ENCODE measurements at places on chromosomes 5 and 9. TPM values are rescaled to one million over a fixed set of nuclear protein-coding genes. Genes with fewer than 3 reads are reported as not detected.

PCDHA12 gene
- total RNA-seq = 6.6 TPM

- no peaks in the 10 kb centered on the region for H3K36me3 ChIP-seq
- H3K4me1 ChIP-seq = peaks cover 18% of the 10 kb centered on the region
- DNase-seq = no peak
- peak overlapping the region; percentile 88 for H3K4me3 ChIP-seq
- peaks cover 29% of the 10 kb centered on the region for H3K27me3 ChIP-seq
Measured at GRCh38 chr9:105693435-105694189, 729 bp upstream of the TMEM38B start.

- peaks cover 96% of the 10 kb centered on the region for H3K4me1 ChIP-seq
- no peak overlapping the region for H3K4me3 ChIP-seq
- peaks cover 6% of the 10 kb centered on the region for H3K36me3 ChIP-seq
- H3K27ac ChIP-seq = peak overlapping the region; percentile 81
- DNase-seq = no peak
Measured at GRCh38 chr5:132467287-132467984, 23.1 kb downstream of the IRF1 start.

DNA sequence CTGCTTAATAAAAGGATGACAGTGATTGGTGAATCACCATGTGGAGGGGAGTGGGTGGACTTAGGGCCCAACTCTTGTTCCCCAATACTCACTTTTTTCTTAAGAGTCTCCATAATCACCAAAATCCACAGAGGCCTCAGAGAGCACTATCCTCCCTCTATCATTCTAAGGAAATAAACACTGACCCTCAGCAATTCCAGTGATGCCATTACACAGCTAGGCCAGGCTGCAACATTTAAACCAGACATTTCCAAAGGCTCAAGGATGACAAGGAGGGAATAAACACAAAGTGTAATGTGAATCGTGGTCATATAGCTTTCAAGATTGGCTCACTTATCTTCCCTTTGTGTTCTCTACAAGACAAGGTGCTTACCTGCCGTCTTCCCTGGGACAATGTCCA, 2.4 kb upstream of the ARSI start:
- DNase-seq = no peak
- H3K27me3 ChIP-seq = peaks cover 25% of the 10 kb centered on the region
- peak overlapping the region; percentile 65 for H3K27ac ChIP-seq
- peaks cover 23% of the 10 kb centered on the region for H3K4me1 ChIP-seq
- H3K36me3 ChIP-seq = no peaks in the 10 kb centered on the region

DNA sequence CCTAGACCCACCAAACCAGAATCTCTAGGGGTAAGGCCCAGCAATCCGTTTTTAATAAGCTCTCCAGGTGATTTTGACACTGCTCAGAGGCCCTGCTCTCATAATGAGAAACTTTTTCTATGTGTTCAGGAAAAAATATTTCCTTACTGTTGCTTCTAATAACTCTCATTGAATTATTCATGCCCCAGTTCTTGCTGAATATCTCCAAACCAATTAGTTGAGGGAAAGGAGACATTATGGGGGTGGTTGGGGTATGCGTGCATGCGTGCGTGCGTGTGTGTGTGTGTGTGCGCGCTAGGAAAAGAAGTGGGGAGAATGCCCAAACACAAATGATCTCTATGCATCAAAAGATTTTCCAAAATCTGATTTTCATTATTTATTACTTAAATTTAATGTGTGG, 411.4 kb downstream of the PIK3R1 start:
- no peaks in the 10 kb centered on the region for H3K27me3 ChIP-seq
- DNase-seq = no peak
- H3K4me1 ChIP-seq = no peaks in the 10 kb centered on the region
- no peak overlapping the region for H3K27ac ChIP-seq
- H3K4me3 ChIP-seq = no peak overlapping the region

DNA sequence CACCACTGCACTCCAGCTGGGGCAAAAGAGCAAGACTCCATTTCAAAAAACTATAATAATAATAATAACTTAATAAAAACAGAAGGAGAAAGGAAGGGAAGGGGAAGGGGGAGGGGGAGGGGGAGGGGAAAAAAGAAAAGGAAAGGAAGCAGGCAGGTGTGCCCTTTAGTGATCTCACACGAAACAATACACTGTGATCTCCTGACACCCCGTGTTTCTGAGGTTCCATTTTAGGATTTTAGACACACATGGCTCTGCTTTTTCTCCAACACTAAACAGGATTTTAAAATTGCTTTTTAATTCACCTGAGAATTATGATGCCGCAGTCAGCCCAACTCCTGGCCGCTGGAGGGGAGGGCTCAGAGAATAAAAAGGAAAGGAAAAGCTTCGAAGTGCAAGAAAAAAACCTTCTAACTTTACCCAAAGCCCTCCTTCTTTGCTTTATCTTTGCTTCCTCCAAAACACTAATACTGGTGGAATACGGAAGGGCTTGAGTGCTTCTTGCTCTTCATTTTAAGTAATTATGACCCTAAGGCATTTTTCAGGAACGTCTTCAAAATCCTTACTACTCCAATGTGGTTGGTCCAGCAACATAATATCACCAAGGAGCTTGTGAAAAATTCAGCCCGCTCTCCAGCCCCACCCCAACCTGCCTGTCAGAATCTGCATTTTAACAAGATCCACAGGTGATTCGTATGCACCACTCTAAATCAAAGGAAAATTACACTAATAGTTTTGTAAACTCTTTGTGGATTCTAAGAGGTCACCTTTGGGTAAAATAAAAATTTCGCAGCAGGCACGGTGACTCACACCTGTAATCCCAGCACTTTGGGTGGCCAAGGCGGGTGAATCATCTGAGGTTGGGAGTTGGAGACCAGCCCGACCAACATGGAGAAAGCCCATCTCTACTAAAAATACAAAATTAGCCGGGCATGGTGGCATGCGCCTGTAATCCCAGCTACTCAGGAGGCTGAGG, 66.0 kb downstream of the MYO10 start:
- H3K36me3 ChIP-seq = peaks cover 7% of the 10 kb centered on the region
- no peak for DNase-seq
- peaks cover 25% of the 10 kb centered on the region for H3K4me1 ChIP-seq
- H3K4me3 ChIP-seq = no peak overlapping the region

DNA sequence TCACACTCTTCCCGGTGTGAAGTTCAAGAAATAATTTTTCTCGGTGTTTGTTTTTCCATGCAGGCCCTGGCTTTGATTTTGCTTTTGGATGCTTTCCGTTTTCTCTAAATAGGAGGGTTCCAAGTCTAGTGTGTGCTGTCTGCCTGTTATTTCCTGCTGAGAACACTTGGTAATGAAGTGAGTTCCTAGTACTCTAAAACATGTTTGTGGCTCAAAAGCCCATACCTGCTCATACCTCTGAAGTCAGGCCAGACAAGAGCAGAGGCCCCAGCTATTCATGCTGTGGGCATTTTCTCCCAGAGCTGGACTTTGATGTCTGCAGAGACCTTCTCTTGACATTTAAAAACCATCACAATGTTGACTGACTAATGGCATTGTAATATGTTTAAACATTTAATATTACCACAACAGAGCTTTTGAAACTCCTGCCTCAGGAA, 211.2 kb downstream of the GOLPH3 start:
- H3K4me1 ChIP-seq = peaks cover 35% of the 10 kb centered on the region
- no peak overlapping the region for H3K4me3 ChIP-seq
- no peaks in the 10 kb centered on the region for H3K36me3 ChIP-seq
- H3K27me3 ChIP-seq = no peaks in the 10 kb centered on the region

DNA sequence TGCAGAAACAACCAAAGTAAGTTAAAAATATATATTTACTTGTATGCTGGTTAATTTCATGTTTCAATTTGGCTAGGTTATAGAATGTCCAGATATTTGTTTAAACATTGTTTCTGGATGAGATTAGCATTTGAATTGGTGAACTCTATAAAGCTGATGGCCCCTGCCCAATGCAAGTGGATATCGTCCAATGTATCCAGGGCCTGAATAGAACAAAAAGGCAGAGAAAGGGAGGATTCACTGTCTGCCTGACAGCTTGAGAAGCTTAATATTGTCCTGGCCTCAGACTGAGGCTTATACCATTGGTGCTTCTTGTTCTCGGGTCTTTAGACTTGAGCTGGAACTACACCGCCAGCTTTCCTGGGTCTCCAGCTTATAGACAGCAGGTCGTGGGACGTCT, 446.7 kb upstream of the ACTBL2 start:
- no peak for DNase-seq
- H3K27ac ChIP-seq = no peak overlapping the region
- no peak overlapping the region for H3K4me3 ChIP-seq
- H3K27me3 ChIP-seq = no peaks in the 10 kb centered on the region
- no peaks in the 10 kb centered on the region for H3K4me1 ChIP-seq
